ENCODE measurements at places on chromosomes 7 and 10.

DNA sequence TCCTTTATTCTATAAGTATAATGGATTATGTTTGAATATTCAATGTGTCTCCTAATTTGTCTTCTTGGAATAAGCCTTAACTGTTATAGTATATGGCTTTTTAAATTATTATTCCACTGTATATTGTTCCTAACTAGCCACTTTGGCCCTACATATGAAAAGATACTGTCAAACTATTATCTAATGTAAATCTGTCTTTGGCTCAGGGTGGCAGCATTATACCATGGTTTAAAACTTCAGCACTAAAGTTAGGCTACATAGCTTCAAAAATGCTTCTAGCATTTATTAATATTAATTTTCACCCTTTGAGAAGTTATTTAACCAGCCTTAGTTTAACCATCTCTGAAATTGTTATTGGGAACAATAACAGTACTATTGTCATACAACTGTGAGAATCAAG lies 543.1 kb upstream of the MBL2 start:
- DNase-seq = no peak

GRCh38 chr10:120436439-120437112 lies 20.5 kb upstream of the PLPP4 start:
- DNase-seq = no peak

DNA sequence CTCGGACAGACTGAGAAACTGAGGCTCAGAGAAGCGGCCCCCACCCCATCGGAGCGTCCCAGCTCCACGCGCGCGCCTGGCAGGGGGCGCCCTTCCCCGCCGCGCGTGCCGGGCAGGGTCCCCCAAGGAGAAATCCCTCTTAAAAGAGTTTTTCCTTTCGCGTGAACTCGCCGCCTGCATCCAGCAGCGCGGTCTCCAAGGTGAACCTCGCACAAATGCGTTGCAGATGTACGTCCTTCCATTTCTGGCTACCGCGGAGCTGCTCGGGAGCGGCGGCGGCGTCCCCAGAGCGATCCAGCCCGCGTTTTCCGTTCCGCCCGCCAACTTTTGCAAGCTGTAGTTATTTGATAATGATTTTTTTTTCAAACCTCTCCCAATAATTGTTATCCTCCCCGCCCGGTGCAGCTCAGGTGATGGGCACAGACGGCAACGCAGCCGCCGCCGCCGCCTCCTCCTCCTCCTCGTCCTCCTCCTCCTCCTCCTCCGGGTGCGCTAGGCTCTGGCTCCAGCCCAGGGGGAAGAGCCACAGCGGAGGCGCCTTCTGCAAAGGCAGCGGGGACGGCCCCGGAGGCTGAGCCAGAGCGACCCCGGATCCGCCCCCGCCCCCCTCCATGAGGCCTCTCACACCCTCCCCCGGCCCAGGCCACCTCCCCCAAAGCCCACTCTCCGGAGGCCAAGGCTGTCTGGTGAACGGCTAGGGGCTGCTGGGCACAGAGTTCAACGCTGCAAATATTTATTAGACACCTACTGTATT lies 74.0 kb upstream of the CUX1 start:
- peak; percentile 76 for DNase-seq

- no peak for DNase-seq
These were observed 1.5 kb upstream of the CFAP46 start for GRCh38 chr10:132943791-132944404.

DNA sequence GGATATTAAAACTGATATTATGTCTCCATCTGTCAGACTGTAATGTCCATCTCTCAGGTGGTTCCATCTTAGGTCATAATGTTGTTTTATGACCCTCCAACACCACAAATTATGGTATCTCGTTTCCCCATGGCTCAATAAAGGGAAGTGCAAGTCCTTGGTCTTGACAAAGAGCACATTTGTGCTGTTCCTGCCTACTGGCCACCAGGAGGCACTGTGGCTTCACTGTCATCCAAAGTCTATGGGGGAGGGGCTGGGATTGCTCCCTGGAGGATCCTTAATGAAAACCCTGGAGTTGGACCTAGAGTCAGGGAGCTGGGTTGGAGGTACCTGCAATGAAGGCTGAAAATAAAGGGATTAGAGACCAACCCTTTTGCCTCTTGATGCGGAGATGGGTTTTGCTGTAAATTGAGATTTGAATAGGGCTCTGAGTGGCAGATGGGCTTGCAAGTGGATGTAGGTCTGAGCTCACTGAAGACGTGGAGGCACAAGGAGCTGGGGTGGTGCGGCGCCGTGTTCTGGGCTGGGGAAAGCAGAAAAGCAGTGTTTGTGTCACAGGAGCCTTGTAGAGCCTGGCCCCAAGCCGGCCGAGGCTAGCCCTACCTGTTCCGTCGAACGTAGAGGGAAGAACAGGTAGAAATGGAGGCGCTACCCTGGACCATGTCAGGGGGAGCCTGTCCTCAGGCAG lies 180.5 kb upstream of the PRSS58 start:
- DNase-seq = no peak

DNA sequence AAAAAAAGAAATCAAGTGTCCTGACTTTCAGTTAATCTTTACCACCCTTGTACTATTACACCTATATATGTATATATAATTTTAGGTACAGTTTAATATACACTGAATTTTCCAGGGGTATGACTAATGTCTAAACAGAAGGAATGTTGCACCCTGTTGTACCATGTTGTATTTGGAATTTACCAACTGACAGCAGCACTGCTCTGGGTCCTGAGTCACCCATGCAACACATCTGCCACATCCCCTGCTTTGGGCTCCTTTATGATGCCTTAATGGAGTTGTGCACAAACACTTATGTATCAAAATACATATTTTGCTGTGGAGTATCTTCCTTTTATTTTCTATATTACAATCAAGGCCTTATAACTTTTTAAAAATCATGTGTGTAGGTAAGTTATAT lies 21.2 kb downstream of the YAE1 start:
- DNase-seq = no peak

- no peak for DNase-seq
These were observed 85.9 kb upstream of the TRIM24 start for GRCh38 chr7:138374119-138374693.

DNA sequence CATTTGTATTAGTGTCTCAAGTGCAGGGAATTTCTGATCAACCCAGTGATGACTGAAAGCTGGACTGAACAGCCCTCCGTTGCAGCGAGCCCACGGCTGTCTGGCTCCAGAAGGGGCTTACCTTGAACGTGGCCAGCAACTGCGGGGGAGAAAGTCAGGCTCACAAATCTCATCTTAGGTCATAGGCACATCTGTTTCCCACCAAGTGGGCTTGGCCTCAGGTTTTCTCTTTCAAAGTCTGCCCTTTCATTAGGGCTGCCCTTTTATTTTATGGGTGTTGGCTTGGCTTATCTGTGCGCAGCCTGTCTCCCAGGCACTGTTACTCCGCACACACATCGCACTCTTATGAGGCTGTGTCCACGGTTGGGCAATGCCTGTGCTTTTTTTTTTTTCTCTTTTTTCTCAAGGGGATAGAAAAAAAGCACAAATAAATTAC lies 178.0 kb downstream of the JCAD start:
- no peak for DNase-seq

- DNase-seq = no peak
These were observed 81.3 kb upstream of the RET start for GRCh38 chr10:42995537-42995936.

GRCh38 chr10:68871105-68871711 lies 29.9 kb upstream of the DDX50 start:
- DNase-seq = no peak
